ENCODE measurements at places on chromosomes 6 and 20.

GRCh38 chr6:168671028-168671862 is 230.3 kb downstream of the SMOC2 start:
- no peak for DNase-seq

DNA sequence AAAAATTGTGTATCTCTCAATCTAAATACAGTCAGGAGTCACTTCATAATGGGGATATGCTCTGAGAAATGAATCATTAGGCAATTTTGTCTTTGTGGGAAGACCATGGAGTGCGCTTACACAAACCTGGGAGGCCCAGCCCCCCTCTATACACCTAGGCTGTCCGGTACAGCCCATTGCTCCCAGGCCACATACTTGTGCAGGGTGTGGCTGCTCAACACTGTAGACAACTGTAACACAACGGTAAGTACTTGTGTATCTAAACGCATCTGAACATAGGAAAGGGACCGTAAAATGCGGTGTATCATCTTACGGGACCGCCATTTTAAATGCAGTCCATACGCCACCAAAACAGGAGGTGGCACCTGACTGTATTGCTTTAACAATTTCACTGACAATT is 58.0 kb upstream of the FRMD1 start:
- DNase-seq: no peak

- no peak for DNase-seq
These were observed 13.0 kb downstream of the PNISR start for GRCh38 chr6:99412065-99412464.

DNA sequence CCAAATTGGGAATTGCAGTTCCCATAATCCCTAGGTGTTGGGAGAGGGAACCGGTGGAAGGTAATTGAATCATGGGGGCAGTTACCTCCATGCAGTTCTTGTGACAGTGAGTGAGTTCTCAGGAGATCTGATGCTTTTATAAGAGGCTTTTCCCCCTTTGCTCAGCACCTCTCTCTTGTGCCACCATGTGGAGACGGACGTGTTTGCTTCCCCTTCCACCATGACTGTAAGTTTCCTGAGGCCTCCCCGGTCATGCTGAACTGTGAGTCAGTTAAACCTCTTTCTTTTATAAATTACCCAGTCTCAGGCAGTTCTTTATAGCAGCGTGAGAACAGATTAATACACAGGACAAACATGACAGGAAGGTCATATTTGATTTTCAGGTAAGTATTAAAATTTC is 25.3 kb upstream of the HECA start:
- DNase-seq: peak; percentile 46

GRCh38 chr6:151065027-151065815 is 174.5 kb upstream of the AKAP12 start:
- DNase-seq: no peak

- no peak for DNase-seq
These were observed 351.0 kb downstream of the BCKDHB start for GRCh38 chr6:80457439-80457933.

GRCh38 chr6:80522576-80522975 is 416.1 kb downstream of the BCKDHB start:
- no peak for DNase-seq

DNA sequence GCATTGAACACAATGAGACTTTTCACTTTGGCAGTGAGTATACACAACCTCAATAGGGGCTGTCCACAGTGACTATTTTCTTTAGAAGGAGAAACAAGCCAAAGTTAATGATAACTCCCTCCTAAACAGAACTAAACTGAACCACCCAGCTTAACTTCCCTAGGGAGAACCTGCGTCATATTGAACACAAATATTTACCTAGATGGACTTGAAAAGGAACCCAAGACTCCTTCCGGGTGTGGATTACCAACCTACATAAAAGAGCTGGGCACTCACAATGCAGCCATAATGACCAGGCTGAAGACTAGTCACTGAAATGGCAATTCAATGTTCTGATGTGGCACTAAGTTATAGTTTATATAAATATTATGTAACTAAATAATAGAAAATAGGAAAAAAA is 160.6 kb downstream of the IBTK start:
- DNase-seq: no peak

DNA sequence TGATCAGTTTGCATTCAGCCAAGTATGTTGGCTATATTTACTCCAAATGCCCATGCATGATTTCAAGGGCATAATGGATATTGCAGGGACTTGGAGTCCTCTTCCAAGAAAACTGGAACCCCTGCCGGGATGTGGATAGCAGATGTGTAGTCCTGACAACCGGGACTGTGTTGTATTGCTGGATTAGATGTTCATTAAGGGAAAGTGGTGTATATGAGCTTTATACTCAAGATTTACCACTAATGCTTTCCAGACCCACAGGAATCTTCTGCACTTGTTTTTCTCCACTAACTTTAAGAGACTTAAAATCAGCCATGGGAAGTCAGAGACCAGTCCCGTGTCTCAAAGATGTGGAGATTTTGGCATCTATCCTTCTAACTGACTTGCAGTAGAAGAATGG is 770.9 kb downstream of the HDGFL1 start:
- DNase-seq: no peak

GRCh38 chr6:170247178-170247701 is 43.6 kb downstream of the DLL1 start:
- DNase-seq: no peak

DNA sequence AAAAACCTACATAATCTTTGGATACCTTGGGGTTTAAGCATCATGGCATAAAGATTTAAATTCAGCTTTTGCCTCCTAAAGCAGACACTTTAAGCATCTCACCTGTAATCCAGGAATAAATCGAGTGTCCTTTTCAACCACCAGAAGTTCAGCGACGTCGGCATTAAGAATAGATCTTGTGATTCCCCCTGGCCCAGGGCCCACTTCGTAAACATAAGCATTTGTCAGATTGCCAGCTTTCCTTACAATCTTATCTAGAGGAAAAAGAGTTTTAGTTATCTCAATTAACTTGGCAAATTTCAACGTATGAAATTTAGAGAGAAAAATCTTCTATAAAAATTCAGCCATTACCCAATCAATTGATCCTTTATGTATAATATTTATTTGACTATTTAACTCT is 3.2 kb downstream of the TFB1M start:
- DNase-seq: no peak

DNA sequence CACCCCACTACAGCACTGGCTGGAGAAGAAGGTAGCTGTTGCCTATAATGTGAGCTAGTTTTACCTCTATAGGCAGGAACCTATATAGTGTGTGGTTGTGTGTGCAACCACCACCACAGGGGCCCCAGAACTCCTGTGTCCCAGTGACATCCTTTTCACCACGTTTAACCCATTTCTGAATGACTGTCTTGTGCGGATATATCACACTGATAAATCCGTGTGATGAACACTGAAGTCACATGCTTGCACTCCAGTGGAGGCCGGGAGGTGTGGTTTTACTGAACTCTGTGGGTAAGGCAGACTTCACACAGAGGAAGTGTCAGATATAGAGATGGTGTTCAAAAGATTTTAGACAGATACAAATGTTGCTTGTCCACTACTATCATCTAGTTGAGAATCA is 32.5 kb downstream of the SDHAF4 start:
- DNase-seq: no peak

DNA sequence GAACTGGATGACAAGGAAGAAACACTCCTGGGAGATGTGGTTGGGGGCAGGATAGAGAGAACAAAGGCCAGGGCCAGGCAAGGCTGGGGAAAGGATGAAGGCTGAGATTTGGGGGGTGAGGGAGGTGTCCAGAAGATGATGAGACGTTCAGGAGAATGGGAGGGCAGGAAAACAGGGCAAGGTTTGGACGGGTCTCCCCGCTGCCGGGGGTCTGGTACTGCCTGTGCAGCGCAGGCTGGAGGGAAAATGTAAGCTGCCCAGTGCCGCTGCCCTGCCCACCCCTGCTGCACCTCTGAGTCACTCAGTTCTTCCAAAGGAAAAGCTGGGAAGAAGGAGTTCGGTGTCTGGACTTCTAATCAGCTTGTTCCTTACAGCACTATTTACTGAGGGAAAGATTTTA is 130.9 kb downstream of the DTNBP1 start:
- no peak for DNase-seq

DNA sequence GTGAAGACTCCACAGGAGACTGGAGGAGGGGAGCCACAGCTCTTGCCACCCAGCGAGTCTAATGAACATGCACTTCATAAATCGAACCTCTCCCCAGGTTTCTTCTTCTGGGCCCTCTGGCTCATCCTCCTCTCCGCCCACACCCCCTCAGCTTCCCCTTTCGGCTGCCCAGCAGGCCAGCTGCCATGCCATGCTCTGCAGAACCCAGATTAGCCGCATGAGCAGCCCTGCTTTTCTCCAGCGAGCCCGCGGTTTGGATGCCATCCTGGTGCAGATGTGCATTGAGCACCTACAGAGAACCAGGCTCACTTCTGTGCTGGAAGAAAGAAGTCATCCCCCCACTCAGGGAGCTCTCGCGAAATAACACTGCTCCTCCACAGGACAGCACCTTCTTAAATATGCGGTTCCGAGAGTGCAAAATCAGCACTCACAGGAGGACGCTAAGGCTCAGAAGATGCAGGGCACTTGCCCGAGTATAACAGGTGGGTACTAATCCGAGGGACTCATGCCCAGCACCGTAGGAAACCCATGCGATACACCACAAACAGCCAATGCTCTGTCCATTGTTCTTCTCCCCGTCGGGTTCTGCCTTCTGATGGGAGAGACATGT is 143.0 kb upstream of the THBS2 start:
- DNase-seq: no peak

- DNase-seq: no peak
These were observed 211.6 kb downstream of the ZDHHC14 start for GRCh38 chr6:157592541-157592940.

GRCh38 chr20:48990467-48990866 is 55.6 kb upstream of the CSE1L start:
- no peak for DNase-seq

DNA sequence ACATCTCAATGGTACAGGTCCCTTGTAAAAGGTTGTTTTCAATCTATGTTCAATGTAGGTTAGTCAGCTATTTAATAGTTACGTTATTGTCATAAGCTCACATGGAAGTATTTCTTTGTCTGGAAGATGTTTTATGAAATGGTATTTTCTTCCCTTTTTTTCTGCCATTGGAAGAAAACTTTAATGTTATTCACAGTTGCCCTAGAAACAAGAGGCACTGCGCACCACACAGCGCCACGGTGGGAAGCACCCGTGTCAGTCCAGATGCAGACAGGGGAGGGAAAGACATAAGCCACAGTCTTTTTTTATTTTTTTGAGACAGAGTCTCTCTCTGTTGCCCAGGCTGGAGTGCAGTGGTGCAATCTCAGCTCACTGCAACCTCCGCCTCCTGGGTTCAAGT is 82.1 kb downstream of the GCNT2 start:
- DNase-seq: no peak

DNA sequence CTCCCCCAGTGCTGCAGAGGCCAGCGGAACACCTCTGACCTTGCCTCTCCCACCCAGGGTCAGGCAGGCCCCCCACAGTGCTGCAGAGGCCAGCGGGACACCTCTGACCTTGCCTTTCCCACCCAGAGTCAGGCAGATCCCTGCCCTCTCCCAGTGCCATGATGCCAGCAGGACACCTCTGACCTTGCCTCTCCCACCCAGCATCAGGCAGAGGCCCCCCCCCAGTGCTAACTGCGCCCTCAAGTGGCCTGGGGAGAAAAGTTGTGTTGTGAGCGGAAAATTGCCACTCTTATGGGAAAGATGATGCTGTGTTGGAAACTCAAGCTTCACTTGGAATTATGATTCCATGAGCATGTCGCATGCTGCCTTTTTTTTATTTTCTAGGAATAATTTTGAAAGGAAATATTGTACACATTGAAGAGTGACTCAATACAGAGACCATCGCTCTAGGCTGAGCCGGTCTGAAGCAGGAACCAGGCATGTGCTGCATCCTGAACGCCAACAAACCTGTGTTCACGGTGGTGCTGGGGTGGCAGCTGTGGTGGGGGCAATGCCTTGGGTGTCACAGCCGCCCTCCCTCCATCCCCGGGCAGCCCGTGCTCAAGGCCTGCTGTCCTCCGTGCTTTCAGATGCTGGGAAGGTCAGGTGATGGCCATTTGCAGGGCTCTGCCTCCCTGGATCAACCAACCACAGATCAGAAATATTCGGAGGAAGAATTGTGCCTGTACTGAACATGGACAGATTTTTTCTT is 98.6 kb downstream of the CDH4 start:
- no peak for DNase-seq

DNA sequence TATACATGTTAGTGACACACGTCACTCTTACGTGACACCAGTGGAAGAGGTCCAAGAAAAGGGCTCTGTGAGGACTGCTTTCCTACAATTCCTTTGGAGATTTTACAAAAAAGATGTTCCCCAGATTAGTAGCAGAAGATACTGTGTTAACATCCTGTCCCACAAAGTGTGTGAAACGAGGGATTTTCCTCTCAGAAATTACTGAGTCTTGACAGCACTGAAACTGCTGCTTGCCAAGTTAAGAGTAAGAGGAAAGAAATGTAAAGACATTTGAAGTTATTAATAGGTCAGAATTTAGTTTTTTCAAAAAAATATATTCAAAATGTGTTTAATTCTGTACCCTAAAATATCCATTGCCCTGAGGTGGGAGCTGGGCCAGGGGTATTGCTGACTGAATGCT is 58.8 kb upstream of the MAP7 start:
- no peak for DNase-seq

- DNase-seq: no peak
These were observed 79.4 kb downstream of the CEBPB start for GRCh38 chr20:50270034-50270395.

DNA sequence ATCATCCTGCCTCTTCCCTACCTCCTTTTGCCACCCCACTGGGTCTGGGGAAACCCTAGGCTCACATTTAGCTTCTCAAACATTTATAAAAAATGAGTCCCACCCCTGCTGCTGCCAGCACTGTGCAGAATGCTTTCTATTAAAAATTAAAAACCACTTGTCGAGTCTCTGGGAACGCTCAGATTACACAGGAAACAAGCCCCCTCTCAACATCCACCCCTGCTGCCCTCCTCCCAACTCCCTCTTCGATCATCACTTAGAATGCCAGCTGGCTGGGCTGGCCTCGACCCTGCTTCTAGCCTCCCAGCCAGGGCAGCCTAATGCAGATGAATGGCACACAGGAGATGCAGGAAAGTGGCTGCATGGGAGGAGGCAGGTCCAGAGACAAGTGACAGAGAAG is 75.8 kb downstream of the CDH22 start:
- no peak for DNase-seq

- DNase-seq: no peak
These were observed 7.6 kb upstream of the HIVEP2 start for GRCh38 chr6:142952614-142953013.

- no peak for DNase-seq
These were observed 395.0 kb downstream of the SMOC2 start for GRCh38 chr6:168835991-168836390.

GRCh38 chr6:100153636-100154275 is 159.7 kb upstream of the MCHR2 start:
- no peak for DNase-seq

GRCh38 chr6:44564906-44565524 is 177.5 kb downstream of the CDC5L start:
- DNase-seq: no peak

DNA sequence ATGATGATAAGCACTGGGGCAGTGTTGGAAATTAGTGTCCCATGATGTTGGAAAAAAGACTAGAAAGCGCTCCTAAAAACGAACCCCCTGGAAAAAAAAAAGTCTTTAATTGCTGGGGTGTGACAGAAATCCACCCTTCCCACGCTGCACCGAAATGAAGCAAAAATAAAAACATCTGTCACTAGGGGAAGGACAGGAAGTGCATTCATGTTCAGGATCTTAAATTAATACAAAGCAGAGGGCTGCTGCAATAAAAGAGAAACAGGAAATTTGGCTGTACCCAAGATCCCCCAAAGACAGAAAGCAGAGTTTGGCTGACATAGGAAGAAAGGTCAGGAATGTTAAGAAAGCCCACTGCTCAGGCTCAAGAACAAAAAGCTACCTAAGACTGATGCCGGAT is 333.9 kb downstream of the TBC1D32 start:
- no peak for DNase-seq
